Cortex of kidney (tissue), 1 donor: ENCODE measurements at places on chromosomes 6 and 20.

- no peak for DNase-seq
Observed at GRCh38 chr6:106253172-106253571, 72.4 kb downstream of the ATG5 start.

GRCh38 chr6:131773284-131773950, 34.4 kb upstream of the ENPP1 start:
- no peak for DNase-seq

DNA sequence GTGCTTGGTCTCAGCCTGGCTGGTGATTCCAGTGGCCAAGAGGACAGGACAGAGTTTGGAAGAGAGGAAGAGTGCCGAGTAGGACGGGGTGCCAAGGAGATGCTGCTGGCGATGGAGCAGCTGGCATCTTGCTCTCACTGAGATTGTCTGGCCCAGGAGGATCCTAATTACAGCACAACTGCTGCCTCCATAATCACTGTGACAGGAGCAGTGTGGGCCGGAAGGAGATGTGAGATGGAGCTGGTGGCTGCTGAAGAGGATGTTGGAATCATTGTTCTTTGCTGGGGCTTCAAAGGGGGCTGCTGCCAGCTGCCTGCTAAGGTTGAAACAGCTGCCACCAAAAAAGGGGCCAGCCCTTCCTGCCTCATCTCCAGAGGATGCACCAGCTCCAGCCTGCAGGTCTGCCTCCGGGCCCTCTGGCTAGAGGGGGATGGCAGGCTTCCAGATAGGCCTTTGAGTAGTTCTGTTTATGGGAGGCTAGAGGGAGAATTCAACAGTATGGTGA, 214.4 kb downstream of the RNF144B start:
- DNase-seq: no peak

DNA sequence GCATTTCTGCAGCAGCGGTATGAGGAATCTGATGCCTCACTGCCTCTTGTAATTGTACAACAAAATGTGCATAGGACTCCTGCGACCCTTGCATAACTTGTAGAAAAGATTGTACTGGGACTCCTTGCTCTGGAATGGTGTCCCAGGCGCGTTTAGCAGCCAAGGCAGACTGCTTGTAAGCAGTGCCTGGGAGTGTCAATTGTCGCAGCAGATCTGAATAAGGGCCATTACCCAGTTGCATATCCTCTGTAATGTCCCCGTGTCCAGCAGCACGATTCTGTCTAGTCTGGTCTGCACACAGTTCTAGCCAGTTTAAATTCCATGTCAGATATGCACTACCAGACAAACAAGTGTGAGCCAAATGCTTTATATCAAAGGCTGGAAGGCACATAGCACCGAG, 70.7 kb upstream of the BTN3A2 start:
- DNase-seq: no peak

DNA sequence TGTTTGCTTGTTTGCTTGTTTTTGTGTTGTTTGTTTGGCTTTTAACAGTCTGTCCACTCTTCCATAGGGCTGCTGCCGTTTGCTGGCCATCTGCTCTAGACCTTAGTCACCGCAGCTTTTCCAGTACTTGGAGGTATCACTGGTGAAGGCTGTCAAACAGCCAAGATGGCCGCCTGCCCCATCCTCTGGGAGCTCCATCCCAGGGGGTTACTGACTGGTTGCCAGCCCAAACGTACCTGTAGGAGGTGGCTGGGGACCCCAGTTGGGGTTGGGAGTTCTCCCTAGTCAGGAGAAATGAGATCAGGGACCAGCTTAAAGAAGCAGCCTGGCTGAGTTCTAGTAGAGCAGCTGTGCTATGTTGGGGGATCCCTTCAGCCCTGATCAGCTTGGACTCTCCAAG, 418.4 kb downstream of the KHDRBS2 start:
- DNase-seq: no peak

GRCh38 chr6:72826037-72826436, 204.2 kb downstream of the KCNQ5 start:
- DNase-seq: no peak

DNA sequence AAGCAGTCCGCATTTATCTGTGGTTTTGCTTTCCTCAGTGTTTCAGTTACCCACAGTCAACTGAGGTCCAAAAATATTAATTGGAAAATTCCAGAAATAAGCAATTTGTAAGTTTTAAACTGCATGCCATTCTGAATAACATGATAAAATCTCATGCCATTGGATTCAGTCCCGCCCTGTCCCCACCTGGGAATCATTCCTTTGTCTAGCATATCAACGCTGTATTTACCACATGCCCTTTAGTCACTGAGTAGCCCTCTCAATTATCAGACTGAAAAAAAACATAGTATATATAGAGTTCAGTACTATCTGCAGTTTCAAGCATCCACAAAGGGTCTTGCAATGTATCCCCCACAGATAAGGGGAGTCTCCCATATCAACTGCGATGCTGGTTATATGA, 17.1 kb downstream of the RANBP9 start:
- no peak for DNase-seq

DNA sequence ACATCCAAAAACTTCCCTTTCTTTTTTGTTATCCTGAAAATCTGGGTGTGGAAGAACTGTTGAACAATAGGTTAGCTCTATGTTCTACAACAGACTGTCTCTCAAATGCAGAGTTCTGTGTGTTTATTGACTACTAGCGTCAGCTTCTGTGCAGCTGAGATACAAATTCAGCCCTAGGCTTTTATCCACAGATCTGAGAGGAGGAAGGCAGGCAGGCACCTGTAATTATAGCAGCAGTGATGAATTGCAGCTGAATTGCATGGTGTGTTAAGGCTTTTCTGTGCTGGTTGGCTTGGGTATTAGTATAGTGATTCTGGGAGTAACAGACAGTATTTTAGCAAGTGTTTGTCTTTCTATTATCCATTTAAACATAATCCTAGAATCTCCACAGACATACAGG, 24.4 kb downstream of the GRIK2 start:
- no peak for DNase-seq

- no peak for DNase-seq
Observed at GRCh38 chr20:49785852-49786175, 26.8 kb upstream of the SLC9A8 start.

- no peak for DNase-seq
Observed at GRCh38 chr20:17431621-17432364, 99.4 kb downstream of the BFSP1 start.

- DNase-seq: no peak
Observed at GRCh38 chr6:4347877-4348276, 212.5 kb upstream of the ECI2 start.

DNA sequence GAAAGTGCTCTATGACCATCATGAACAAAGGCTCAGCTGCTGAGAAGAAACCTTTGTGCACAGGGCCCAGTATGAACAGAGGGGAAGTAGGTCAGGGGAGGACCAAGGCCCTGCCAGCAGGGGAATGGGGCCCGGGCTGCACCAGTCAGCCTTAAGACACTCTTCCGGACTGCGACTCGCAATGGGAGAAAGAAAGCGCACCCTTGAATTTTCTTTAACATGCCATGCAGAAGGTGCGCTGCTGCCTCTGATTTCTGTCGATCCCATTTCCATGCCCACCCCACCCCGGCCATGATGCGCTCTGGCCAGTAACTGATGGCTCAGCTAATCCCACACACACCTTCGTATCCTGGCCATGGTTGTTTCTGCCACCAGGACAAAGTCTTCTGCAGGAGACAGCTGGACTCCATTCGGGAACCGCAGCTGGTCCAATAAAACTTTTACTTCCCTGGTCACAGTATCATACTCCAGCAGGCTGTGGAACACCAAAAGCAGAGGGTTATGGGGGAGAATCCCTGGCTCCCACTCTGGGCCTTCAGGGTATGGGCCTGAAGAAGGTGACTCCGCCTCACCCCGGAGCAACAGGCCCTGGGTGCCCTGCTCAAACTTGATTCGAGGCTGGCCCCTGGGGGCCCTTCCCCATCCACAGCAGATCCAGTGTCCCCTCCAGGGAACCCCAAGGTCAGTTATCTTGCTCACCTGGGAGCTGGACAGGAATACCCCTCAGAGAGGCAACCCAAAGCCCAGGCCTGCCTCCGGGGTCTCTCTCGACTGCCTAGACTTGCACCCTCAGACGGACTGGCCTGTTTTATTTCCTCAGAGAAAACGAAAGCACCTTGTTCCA, 20.3 kb downstream of the CST7 start:
- no peak for DNase-seq

DNA sequence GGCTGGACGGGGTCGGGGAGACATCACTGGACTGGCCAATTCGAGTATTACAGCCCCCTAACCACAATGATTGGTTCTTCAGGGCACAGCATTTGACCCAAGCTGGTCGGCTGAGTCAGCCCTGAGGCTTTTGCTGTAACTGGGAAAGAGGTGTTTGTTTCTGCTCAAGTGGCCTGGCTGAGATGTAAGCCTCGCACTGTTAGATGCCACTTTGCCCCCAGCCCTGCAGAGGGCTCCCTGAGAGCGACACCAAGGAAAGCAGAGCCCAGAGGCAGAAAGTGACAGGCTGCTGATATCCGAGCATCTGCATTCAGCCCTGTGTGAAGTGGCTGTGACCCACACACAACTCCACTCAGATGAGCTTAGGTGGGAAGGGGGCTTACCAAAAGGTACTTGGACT, 19.4 kb downstream of the ERGIC3 start:
- no peak for DNase-seq

- DNase-seq: no peak
Observed at GRCh38 chr20:24483435-24484080, 14.1 kb downstream of the SYNDIG1 start.

GRCh38 chr6:5068153-5068751, 16.9 kb upstream of the PPP1R3G start:
- DNase-seq: no peak

- DNase-seq: no peak
Observed at GRCh38 chr6:169158691-169159090, 95.0 kb downstream of the THBS2 start.

DNA sequence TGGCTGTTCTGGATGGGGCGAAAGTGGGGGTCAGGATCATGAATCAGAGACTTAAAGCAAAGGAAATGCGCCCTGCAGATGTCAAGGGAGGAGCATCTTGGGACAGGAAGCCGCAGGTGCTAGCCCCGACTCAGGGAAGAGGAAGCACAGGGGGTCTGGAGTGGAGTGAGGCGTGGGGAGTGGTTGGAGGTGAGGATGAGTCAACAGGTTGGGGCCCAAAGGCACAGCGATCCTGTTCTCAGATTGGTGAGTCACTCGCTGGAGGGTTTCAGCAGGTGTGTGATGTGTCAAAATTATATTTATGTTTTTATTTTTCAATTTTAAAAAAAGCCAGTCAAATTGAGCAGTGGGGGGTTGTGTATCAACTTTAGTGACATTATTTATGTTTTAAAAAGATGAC, 19.0 kb downstream of the PACSIN1 start:
- no peak for DNase-seq

DNA sequence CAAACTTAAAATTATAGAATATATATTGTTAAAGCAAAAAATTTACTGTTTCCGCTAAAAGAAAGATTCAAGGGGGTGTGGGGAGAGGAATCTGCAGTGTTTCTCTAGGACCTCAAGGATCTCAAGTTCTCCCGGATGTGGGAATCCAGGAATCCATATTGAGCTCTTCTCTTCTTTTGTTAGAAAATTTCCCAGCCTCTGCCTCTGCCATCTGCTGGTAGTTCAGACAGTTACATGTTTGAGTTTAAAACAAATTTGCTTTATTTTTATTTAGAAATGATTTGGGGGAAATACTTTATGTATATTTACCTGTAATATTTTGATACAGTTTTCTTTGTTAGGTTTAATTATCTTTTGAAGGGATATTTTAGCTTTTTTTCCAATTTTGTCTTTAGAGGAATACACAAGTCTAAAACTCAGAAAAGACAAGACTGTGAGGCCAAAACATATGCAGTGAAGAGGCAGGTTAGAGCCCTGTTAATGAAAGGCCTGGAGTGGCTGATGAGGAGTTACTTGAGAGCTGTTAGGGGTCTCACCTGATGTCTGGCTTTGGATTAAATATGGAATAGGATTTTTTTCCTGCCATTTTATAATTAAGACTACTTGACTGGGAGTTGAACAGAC, 268.8 kb downstream of the ARID1B start:
- no peak for DNase-seq

GRCh38 chr6:100338090-100338489, 126.6 kb downstream of the SIM1 start:
- DNase-seq: no peak

GRCh38 chr6:30154709-30155519, 6.1 kb downstream of the TRIM10 start:
- DNase-seq: no peak

- no peak for DNase-seq
Observed at GRCh38 chr6:114271405-114271804, 71.4 kb downstream of the HS3ST5 start.

DNA sequence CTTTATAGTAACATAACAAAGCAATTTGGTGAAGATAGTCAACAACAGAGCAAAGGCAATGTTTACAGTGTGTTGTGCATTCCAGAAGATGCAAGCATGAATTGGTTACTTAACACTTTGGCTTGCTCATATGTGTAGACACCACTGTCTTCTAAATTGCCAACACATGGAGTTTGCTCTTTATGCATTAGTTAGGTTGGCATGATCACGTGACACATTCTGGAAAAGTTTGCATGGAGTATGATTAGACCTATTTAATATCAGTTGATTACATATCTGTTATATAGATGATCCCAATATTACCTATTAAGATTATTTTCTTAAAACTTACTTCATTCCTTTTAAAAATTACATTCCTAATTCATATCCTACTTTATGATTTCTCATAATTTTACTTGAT, 197.6 kb downstream of the RIMS1 start:
- DNase-seq: no peak

DNA sequence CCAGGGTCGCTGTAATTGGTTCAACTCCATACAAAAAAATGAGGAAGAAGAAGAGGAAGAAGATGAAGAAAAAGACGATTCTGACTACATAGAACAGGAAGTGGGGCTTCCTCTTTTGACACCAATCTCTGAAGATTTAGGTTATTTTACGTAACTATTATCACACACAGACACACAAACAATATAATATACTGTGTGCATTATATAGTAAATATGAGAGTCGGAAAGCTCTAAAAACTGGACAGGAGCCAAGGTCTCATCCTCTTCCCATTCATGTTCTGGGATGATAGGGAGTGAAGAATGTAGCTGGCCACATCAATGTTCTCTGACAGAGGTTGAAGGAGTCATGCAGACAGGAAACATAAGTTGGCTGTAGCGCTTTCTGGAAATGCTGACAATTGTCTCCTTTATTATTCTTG, 13.3 kb downstream of the RSPH4A start:
- no peak for DNase-seq

GRCh38 chr6:4812068-4812467, 35.9 kb downstream of the CDYL start:
- no peak for DNase-seq

- DNase-seq: no peak
Observed at GRCh38 chr6:37538107-37538506, 38.4 kb upstream of the CCDC167 start.

DNA sequence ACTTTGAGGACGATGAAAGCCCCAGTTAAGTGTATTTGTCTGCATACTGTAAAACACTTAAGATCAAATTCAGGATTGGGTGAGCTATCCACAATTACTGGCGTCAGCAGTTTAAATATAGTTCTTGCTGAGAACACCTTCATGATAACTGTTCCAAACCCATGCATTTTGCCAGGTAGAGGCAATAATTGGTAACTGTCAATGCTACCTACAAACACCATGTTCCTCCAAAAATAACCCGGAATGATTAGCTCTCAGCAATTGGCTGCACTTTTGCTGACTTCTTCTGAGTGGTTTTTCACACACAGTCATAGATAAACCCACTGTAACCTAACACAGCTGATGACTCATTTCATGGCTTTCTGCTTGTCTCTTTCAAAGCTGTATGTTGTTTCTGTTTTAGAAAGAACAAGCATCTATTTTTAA, 1358.6 kb upstream of the GJE1 start:
- DNase-seq: no peak

- DNase-seq: no peak
Observed at GRCh38 chr6:166540631-166541331, 45.7 kb downstream of the RAMACL start.
